ENCODE measurements at places on chromosomes 1 and 21.

DNA sequence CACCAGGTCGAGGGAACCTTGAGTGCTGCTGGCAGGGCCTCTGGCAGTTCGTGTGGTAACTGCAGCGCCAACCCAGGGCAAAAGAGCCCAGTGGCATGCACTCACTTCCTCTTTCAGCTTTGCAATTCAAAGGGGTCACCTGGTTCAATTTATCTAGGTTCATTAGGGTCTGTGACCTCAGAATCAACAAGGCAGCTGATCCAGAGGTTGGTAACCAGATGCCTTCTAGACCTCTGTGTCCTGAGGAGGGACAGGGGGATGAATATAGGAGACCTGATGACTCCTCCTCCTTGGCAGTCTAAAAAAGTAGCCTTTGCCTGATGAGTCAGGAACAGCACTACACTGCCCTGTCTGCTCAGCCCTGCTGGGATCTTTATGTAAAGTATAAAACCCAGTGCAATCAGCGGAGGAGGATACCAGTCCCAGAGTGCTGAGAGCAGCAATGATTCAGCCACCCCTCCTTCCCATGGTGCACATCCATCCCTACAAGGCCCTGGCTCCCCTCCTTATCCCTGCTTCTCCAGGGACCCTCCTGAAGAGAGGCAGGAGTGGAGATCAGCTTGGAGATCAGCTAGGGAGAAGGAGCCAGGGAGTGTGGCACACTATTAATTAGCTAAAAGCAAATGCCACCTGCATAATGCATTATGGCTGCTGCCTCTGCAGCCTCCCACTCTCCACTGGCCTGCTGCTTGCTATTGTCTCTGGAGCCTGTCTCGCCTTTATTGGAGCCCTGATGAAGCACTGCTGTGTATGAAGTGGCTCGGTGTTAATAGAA lies 11.2 kb upstream of the FMOD start:
- no peak for DNase-seq

- DNase-seq, result no peak
These were observed 11.7 kb downstream of the BPNT1 start for GRCh38 chr1:220077887-220078286.

DNA sequence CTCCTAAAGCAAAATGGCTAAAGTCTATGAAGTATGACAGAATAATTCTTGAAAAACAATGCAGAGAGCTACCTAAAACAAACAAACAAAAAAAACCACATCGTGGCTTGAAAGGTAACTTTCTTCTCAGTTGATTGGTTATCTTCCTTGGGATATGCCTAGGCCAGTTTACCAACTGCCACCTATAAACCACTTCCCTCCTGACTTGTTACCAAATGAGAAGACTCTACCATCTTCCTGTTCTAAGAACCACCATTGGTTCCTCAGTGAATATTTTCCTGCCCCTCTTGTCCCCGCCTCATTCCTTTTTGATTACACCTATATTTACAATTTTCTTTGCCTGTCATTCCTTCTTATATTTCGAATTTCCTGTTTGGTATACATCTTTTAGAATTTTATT lies 336.6 kb downstream of the SIPA1L2 start:
- DNase-seq, result peak; percentile 64

GRCh38 chr1:169928438-169929209 lies 34.9 kb upstream of the SCYL3 start:
- no peak for DNase-seq

GRCh38 chr1:2104621-2105427 lies 54.6 kb downstream of the PRKCZ start:
- no peak for DNase-seq

DNA sequence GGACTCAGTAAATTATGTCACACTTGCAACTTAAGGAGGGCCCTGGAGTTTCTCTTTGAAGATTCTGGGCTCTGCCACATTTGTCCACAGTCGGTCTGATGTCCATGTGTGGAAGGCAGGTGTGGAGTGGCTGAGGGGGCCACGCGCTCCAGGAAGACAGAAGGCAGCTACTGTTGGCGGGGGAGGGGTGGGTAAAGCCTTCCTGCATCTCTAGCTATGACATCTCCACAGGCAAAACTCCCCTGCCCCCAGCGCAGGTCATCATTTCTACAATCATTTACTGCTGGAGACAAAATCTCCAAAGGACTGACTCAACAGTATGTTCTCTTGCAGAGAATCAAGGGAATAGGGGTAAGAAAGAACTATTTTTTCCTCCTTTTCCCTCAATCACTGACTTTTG lies 11.4 kb upstream of the TSPEAR start:
- DNase-seq, result no peak

Measured in epithelial cell of prostate (primary cell).